ENCODE measurements at places on chromosomes 6 and 20.

GRCh38 chr6:34349211-34349610 is 43.3 kb downstream of the NUDT3 start:
- DNase-seq = no peak

GRCh38 chr6:168507730-168508129 is 66.7 kb downstream of the SMOC2 start:
- DNase-seq = no peak

GRCh38 chr6:29602564-29603361 is 17.8 kb downstream of the OR2H2 start:
- DNase-seq = peak; percentile 33

DNA sequence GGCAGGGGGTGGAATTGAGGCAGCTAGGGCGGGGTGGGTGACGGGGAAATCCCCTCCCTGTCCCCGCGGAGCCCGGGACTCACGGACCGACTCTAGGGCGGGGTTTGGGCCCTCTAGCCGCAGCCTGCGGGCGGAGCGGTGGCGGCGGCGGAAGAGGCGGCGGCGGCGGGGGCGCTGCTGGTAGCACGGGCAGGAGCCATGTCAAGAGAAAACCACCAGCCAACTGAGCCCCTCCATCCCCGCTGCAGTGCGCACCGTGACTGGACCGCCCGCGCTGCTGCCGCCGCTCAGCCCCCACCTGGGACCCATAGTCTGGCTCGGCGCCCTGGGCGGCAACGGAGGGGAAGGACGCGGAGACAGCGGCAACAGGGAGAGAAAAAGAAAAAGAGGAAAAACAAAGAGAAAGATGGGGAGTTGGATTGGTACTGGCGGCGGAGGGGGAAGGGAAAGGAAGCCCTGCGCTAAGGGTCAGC is 1.2 kb upstream of the C6orf62 start:
- DNase-seq = peak; percentile 71

- no peak for DNase-seq
Observed at GRCh38 chr6:13282393-13283069, 45.8 kb downstream of the TBC1D7 start.

GRCh38 chr6:25875926-25876602 is 2.0 kb upstream of the SLC17A3 start:
- DNase-seq = no peak

GRCh38 chr6:16871047-16871446 is 109.8 kb upstream of the ATXN1 start:
- no peak for DNase-seq

DNA sequence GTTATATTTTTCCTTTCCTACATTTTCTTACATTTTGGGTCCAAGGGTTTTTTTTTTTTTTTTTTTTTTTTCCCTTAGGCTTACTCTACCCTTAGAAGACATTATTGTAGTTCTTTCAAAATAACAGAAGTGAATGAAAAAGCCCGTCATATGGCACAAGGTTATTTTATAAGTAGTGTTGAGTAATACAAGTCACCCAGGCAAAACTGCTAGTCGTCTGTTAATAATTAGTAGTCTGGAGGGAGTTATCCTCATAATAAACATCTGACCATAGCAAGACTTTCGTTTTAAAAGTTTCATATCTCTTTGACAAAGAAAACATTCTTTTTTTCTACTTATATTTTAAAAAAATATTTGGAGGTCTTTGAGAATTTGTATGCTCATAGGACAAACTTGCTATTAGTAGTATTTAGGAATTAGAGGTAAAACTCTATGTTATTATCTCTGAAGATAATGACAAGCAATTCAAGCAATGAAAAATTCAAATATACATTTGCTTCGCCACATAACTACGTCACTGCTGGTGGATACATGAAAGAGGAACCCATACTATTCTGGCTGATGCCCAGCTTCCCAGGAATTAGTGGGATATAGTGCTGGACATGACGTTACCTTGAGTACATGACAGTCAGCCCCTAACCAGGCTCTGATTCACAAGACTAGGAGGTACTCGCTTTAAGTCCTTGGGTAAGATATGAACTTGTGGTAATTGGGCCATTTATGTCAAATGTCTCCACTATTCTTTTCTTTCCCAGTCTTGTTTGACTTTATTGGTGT is 532.8 kb downstream of the GRIK2 start:
- peak; percentile 4 for DNase-seq

GRCh38 chr20:4961746-4962145 is 39.6 kb downstream of the SLC23A2 start:
- DNase-seq = peak; percentile 50

DNA sequence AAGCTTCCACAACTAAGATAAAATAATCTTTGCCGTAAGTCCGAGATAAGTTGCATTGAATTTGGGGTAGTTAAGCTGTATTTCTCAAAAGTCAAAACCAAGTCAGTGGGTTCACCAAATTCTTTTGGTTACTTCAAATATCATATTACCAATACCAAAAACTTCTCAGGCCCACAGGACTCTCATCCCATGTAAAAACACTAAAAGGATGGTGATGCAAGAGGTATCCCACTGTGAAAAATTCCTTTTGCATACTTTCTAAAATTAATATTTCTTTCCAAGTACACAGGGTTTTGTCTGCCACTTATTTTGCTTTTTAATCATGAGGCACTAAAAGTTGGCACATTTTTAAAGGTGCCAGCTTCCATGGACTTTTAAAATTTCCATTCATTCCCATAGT is 151.3 kb downstream of the GJA10 start:
- DNase-seq = peak; percentile 79

GRCh38 chr6:6697620-6698019 is 109.1 kb downstream of the LY86 start:
- peak; percentile 18 for DNase-seq

DNA sequence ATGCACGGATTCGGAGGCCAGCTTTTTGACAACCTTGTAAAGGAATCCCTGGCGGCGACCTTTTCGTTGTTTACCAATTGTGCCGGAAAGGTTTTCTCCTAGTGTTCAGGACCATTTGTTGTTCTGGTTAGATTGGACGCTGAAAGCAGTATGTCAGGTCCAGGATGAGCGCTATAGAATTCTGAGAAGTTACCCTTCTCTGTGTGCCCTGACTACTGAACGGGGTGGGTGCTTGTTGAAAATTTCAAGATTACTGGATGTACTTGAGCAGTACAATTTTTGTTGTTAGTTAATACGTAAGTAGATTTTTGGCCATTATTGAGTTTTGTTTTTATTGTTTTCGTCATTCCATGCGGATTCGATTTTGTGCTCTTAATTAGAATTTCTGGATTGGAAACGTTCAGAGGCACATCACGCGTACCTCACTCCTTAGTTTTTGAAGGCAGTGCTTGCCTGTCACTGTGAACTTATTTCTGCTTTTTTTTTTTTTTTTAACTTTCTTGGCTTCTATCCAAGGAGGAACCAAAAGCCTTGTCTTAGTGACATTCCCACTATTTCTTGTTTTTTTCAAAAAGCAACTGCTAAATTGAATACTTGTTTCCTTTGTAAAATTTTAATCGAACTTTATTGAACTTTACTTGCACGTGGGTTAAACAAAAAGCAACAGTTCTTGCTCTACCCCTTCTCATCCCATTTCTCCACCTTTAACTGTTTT is 898 bp downstream of the XRN2 start:
- DNase-seq = no peak

DNA sequence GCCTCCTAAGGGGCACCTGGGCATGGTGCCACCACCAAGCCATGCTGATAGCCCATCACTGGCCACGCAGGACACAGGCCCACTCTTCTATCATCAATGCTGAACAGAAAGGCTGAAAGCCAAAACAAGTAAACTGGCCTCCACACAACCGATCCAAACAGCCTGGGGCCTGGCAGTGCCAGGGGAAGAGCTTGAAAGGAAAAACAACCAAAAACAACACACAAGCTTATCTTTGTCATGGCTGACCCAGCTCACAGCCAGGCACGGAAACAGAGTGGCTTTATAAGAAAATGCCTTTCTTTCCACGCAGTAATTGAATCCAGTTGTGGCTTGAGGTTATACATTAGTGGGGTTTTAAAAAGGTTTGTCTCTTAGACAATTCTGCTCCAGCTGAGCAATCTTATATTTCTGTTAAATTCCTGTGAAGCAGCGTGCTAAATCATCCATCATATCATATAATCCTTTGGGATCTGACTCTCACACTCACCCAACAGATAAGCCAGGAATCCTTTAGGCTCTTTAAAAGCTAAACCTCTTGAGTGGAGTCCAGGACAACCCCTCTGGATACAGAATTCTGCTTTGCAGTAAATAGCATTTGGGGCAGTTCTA is 65.4 kb upstream of the SLC22A16 start:
- DNase-seq = peak; percentile 55

GRCh38 chr20:41499064-41499463 is 119.1 kb downstream of the CHD6 start:
- DNase-seq = no peak

DNA sequence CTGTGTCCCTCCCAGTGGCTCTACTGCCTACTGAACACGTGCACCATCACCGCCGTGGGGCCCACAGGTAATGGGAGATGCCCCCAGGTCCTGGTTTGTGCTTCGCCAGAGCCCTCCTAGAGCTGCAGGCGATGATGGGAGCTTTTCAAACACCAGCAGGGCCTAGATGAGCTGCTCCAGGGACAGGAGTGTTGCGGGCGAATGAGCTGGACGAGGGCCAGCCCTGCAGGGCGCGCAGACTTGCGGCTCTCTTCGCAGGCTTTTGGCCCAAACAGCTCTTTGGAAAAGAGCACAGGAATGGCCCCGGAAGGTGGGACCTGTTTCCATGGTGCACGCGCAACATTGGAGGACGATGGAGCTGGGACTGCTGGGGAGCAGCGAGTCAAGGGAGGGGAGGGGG is 409.3 kb upstream of the SULF2 start:
- no peak for DNase-seq

- no peak for DNase-seq
Observed at GRCh38 chr20:48604426-48604825, 223.4 kb downstream of the PREX1 start.

DNA sequence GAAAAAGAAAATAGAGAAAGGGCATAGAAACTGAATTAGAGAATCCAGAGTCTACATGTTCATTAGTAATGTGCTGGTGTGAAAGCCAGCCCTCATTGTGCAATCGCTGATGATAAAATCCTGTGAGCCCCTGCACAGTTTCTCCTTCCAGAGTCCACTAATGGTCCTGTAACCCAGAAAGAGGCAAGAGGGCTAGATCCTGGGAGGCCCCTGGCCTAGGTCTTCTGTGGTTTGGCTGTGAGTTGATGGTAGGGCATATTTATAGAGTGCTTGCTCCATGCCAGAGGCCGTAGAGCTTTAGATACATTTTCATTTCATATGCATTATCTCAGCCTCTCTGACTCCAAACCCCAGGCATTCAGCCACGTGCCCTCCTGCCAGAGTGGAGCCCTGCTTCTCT is 94.9 kb upstream of the MTHFD1L start:
- DNase-seq = no peak

GRCh38 chr6:168132531-168133167 is 53.6 kb upstream of the FRMD1 start:
- DNase-seq = peak; percentile 74
